NCI-H460 (cell line): ENCODE measurements at places on chromosomes 16 and 17. TPM values are rescaled to one million over a fixed set of nuclear protein-coding genes. Genes with fewer than 3 reads are reported as not detected.

The EEF2K gene
- 11.5 and 15.9 TPM in 2 replicates for total RNA-seq

The DRC3 gene
- 0.40 and 0.63 TPM in 2 replicates for total RNA-seq

The ELMO3 gene
- total RNA-seq, result 1.1 and 1.5 TPM in 2 replicates

The CCL13 gene
- total RNA-seq, result not detected in 2 replicates

The TRIM65 gene
- 30.2 and 32.0 TPM in 2 replicates for total RNA-seq

The SYNGR3 gene
- 4.0 and 4.5 TPM in 2 replicates for total RNA-seq

The CES5A gene
- total RNA-seq, result not detected in 2 replicates

The SPAG7 gene
- 56.0 and 57.1 TPM in 2 replicates for total RNA-seq

The NHLRC4 gene
- total RNA-seq, result 0.12 and 0.35 TPM in 2 replicates

The CCL14 gene
- not detected in 2 replicates for total RNA-seq

The MYCBPAP gene
- 0.89 and 1.0 TPM in 2 replicates for total RNA-seq

The CD300LB gene
- not detected in 2 replicates for total RNA-seq

The FHOD1 gene
- 22.6 and 30.4 TPM in 2 replicates for total RNA-seq

The TBC1D3C gene
- not detected in 2 replicates for total RNA-seq

The NDRG4 gene
- 9.9 and 13.3 TPM in 2 replicates for total RNA-seq

The TRPV2 gene
- total RNA-seq, result 33.4 and 35.8 TPM in 2 replicates

The LITAFD gene
- total RNA-seq, result 0.10 TPM in 1 of 2 replicates, not detected in the other

The CBLN1 gene
- 0.05 TPM in 1 of 2 replicates, not detected in the other for total RNA-seq
